ENCODE measurements at places on chromosomes 1 and 21.

DNA sequence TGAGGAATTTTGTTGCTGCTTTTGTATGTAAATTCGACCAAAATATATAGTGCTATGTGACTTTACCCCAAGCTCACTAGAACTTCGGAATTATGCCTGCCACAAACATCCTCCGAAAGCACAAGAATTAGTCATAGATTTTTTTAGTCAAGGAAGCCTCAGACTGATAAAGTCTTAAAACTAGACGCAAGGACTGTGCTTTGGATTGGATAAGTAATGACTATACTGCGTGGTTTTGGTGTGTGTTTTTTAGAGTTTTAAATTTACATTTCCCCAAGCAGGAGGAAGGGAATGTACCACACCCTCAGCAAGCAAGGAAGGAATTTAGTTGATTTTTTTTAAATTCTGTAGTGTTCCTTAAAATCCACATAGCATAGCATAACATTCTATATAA, 10.3 kb downstream of the WLS start:
- no peak for DNase-seq

GRCh38 chr1:41328001-41328615, 33.1 kb upstream of the FOXO6 start:
- no peak for DNase-seq

GRCh38 chr1:22169816-22170215, 26.9 kb upstream of the WNT4 start:
- DNase-seq: no peak

- DNase-seq: no peak
These were observed 101.4 kb upstream of the L1TD1 start for GRCh38 chr1:62093261-62093660.

- DNase-seq: no peak
These were observed 43.6 kb downstream of the FAAH start for GRCh38 chr1:46437723-46438122.

Data from left renal cortex interstitium (tissue), 4 donors.